Progenitor cell of endocrine pancreas (in vitro differentiated cells): ENCODE measurements at places on chromosomes 7 and 10.

GRCh38 chr10:97531401-97531986, 32.8 kb downstream of the UBTD1 start:
- no peak for DNase-seq

DNA sequence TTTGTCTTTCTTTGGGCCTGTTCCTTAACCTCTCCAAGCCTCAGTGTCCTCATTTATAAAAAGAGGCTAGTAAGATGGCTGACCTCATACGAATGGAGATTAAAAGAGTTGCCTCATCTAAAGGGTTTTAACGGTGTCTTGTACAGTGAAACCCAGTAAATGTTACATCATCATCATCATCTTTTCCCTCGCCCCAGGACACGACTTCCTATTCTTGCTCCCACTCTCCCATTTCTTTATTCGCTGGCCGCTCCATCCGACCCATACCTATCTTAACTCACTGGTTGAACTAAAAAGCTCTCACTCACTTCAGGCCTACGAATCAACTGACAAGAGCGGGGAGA, 554 bp downstream of the FRA10AC1 start:
- DNase-seq: no peak

- DNase-seq: no peak
These were observed 223.5 kb downstream of the GLRX3 start for GRCh38 chr10:130359711-130360110.

DNA sequence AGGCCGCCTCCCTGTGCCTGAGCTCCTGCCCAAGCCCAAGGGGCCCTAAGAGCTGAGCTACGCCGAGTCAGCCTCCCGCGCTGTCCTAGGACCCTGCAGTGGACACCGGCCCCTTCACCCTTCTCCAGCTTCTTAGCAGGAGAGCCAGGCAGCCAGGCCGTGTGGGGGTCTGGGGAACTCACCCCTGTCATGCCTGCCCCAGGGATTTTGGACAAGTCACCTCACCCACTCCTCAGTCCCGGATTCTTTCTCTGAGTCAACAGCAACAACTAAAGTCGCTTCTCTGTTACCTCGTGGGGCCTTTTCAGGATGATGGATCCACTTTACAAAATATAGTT, 79.3 kb downstream of the MKI67 start:
- DNase-seq: no peak

DNA sequence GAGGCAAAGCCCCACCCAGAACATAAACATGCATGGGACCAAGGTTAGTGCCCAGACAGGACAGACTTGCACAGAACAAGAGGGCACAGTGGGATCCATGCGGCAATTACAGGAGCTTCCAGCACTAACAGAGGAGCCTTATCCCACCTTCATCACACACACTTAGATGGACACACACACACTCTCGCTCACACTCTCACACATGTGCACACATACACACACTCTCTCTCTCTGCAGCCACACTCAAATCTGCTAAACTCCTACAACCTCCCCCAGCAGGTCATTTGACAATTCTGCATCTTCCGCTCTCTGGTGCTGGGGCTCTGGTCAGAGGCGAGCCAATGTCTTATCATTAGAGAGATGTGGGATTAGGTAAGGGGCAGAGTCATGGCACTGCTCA, 120.5 kb downstream of the UBE2H start:
- no peak for DNase-seq

DNA sequence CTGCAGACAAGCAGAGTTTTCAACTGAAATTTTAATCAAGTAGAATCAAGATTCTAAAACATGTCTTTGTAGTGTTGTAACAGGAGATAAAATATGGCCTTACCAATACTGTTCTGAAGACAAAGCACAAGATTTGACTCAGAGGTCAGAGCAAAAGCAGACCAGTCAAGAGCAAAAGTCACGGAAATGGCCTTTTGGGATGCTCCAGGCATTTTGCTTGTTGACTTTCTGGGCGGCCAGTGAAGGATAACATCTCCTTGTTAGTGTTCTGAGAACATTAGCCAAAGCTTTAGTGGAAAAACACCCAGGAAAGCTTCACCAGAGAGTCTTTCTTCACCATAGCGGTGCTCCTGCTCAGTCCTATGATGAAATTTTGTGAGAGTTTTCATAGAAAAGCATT, 590.6 kb downstream of the ARL4A start:
- no peak for DNase-seq

DNA sequence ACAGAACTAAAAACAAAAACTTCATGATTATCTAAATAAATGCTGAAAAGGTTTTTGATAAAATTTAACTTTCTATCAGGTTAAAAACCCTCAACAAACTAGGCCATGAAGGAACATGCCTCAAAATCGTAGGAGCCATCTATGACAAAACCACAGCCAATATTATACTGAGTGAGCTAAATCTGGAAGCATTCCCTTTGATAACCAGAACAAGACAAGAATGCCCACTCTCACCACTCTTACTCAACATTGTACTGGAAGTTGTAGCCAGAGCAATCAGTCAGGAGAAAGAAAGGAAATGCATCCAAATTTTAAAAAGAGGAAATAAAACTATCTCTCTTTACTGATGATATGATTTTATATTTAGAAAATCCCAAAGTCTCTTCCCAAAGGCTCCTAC, 228.7 kb downstream of the CHRM2 start:
- no peak for DNase-seq
